NB4 (cell line): ENCODE measurements at places on chromosomes 2 and 18.

GRCh38 chr18:3998698-3999333, 456.3 kb downstream of the DLGAP1 start:
- peak; percentile 56 for DNase-seq

DNA sequence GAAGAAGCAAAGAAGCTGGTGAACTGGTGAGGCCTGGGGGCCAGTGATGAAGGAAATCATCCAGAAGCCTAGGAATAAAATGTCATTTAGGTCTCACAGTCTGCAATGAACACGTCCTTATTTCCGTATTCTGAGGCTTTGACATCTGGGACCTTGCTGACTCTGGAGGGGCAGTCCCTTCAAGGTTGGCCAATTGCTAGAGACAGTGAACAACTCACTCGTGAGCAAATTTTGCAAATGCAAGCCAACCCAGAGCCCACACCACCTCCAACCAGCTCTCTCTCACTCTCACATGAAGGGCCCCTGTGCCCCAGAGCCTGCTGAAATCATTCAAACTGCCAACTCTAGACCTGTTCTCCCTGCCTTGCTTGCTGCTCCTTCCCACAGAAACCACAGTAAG, 279.1 kb upstream of the LYPD1 start:
- DNase-seq: no peak

DNA sequence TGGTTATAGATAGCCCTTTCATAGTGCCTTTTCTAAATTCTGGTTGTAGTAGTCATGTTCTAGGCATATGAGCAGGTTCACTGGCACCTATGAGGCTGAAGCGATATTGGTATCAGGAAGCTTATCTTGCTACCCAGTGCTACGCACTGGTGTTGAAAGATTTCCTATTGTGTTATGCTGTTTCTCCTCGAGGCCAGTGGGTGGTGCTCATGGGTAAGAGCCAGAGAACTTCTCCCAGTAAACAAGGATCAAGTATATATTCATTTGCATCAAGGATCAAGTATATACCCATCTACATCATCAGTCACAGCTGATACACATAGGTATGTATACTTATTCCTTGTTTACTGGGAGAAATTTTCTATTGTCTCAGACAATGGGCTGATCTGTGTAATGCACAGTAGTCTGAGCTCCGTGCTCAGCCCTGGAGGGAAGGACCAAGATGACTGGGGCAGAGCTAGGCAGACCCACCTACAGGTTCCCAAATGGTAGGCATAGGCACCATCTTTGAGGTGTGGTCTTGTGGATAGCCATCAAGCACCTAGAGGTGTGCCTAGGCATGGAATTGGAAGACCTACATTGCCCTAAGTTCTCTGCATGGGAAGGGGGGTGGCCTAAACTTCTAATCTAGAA, 101.2 kb upstream of the GALNT13 start:
- peak; percentile 31 for DNase-seq

- DNase-seq: no peak
Measured at GRCh38 chr2:75810611-75811330, 100.1 kb upstream of the GCFC2 start.

- no peak for DNase-seq
Measured at GRCh38 chr2:38033646-38034045, 42.3 kb downstream of the CYP1B1 start.

DNA sequence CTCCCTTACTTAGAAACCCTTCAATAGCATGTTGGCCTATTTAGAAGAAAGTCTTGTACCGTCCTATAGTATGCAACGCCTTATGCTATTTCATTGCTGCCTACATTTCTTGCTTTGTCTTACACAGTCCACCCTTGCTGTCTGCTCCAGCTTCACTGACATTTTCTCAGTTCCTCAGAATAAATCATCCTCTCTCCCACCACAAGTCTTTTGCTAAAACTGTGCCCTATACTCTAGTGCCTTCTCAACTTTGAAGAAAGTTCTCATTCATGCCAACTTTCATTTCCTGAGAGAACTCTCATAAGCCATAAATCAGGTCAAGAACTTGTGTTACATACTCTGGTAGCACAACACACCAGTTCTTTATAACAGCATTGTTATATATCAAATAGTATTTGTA, 54.3 kb upstream of the COL3A1 start:
- no peak for DNase-seq

DNA sequence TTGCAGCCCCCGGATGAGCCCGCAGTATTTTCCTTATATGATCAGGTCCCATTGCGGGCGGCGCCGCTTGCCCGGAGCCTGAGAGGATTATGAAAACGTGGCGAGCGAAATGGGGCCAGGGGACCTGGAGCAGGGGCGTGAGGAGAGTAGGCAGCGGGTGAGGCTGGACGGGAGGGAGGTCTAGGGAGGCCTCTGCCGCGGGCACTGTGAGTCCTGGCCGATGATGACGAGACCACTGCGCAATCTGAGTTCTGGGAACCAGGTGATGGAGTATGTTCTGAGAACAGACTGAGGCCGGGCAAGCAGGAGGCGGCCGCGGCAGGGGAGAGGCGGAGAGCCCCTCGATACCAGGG, 790 bp upstream of the ACAA2 start:
- peak; percentile 65 for DNase-seq

GRCh38 chr2:129178356-129178755, 801.1 kb upstream of the RAB6C start:
- no peak for DNase-seq

- DNase-seq: no peak
Measured at GRCh38 chr2:149122516-149122915, 84.0 kb downstream of the LYPD6B start.

GRCh38 chr2:172225786-172226185, 123.1 kb upstream of the DLX2 start:
- DNase-seq: no peak

DNA sequence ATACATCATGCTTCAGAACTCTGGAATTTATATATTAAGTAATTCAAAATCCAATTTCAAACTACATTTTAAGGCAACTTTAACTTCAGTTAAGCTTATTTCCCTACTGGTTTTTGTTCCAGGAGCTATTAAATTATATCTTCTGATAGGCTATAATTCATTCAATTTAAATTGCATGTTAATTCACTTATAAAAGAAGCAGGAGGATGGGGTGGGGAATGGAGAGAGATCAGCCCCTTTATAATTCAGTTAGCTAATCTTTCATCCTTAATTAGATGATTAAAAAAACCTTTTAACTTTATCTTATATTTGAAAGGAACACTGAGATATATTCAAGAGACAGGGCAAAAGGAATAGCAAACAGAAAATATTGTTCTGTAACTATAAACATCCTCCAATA, 86.8 kb downstream of the AKAIN1 start:
- DNase-seq: no peak

- DNase-seq: no peak
Measured at GRCh38 chr18:23400918-23401317, 52.2 kb upstream of the RIOK3 start.

DNA sequence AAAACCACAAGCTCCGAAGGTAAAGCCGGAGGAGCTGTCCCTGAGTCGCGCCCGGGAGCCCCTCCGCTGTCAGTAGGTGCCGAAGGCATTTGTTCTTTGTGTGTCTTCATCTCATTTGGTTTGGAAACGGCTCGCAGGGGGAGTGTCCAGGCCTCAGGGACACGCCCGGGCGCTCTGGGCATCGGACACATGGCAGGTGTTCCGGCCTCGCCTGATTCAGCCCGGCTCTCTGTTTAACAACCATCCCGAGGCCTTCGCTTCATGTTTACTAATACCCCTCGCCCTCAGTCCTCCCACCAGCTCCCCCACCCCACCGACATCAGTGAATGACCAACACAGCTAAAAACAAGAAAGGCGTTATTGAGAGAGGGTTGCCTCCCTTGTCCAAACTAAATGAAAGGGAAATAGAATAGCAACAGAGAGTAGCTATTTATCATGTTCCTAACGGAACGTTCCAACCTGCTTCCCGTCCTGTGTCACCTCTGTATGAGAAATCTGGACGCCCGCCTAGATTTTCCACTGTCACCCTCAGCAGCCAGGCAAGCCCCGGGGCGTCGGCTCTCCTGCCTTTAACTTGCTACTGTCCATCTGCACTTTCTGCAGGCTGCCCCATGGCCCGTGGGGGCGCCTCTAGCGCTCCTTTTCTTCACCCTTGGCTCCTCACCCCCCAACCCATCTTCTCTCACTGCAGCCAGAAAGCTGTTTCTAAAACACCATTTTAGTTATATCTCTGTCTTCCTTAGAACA, 73.9 kb downstream of the MYCN start:
- DNase-seq: no peak

- no peak for DNase-seq
Measured at GRCh38 chr2:234377761-234378391, 119.0 kb downstream of the ARL4C start.

GRCh38 chr18:41721103-41721790, 233.8 kb upstream of the PIK3C3 start:
- DNase-seq: no peak

GRCh38 chr2:160783474-160783873, 289.9 kb upstream of the RBMS1 start:
- DNase-seq: peak; percentile 43

- DNase-seq: peak; percentile 66
Measured at GRCh38 chr2:202965810-202966460, 48.7 kb upstream of the NBEAL1 start.
